Activated CD8-positive, alpha-beta memory T cell treated with anti-CD3 and anti-CD28 coated beads for 4 hours (primary cell): ENCODE measurements at places on chromosomes 11 and 22.

- no peak for DNase-seq
Observed at GRCh38 chr11:95337175-95337957, 106.4 kb upstream of the SESN3 start.

DNA sequence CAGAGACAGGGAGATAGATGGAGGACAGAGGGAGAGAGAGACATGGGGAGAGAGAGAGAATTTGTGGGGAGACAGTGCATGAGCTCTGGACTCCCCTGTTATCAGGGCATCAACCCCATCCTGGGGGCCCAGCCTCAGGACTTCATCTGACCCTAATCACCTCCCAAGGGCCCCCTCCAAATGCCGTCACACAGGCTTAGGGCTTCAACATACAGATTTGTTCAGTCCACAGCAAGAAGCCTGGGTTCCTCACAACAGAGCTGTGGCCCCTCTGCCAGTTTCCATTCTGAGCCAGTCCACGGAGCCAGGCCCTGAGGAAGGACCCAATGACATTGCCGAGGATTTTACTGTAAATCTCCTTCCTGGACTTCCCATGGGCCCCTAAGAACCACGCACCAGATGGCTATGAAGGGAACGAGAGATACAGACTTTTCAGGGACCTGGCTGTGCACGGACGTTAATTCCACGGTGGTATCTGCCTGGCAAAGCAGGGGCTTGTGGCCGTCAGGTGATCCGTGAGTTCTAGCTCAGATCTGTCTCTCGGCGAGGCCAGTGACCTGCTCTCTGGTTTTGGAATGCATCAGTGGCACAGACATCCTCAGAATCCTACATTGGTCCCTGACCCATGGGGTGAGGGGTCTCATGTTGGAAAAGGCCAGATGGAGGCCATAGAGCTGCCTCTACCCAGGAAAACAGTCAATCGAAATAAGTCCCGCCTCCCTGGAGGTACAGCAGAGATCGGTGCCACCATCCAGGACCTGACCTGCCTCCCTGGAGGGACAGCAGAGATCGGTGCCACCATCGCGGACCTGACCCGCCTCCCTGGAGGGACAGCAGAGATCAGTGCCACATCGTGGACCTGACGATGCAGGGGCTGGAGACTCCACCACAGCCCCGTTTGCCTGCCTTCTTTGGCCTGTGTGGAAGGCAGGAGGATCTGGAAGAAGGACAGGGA is 8.7 kb upstream of the B4GALNT4 start:
- no peak for DNase-seq

- DNase-seq = peak; percentile 43
Observed at GRCh38 chr11:64000026-64000739, 13.9 kb downstream of the OTUB1 start.

GRCh38 chr11:10885703-10886363 is 28.0 kb upstream of the ZBED5 start:
- no peak for DNase-seq

DNA sequence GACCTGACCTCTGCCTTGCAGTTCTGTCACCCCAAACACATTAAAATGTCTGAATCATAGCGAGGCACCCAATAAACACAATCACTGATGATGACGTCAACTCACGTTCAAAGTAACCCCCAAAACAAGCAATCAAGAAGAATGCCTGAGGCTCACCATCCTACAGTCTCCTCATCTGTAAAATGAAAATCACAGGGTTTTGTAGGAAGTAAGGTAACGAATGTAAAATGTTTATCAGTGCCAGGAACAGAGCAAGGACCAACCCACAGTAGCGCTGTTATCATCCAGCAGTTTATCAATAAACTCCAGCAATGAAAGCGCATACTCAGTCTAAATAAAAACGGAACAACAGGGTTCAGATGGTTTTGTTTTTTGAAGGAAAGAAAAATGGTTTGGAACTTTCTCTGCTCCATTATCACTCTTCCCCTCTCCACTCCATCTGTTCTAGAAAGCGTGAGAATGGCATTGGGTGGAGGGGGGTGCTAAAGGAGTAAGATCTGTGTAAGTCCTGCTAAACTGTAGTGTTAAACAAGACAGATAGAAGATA is 110.5 kb downstream of the MICAL3 start:
- no peak for DNase-seq

DNA sequence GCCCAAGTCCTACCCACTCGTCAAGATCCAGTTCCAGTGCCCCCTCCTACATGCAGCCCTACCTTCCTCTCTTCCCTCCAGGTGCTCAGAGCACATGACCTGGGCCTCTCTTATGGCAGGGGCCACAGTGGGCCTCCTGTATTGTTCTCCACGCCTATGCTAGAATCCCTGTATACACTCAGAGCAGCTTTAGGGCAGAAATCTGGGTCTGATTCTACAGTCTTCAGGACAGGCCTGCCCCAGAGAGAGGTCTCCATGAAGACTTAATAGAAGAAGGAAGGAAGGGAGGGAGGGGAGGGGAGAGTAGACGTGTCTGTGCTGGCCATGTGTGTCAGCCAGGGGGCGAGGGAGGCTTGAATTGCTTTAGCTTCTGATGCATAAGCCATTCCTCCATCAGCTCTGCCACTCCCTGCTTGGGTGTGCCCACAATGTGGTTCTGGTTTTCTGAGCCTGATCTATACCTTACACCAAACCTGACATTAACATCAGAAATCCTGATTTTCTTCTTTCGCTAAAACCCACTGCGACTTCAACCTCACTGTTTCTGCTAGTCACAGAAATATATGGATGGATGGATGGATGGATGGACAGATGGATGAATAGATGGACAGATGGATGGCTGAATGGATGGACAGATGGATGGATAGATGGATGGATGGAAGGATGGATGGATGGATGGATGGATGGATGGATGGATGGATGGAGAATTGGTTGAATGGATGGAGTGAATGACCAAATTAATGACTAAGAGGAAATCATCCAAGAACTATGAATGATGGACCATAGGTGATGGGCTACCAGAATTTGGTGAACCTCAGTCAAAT is 56.6 kb upstream of the PRDM11 start:
- DNase-seq = no peak
